RWPE1 (cell line): ENCODE measurements at places on chromosomes 13 and 19.

DNA sequence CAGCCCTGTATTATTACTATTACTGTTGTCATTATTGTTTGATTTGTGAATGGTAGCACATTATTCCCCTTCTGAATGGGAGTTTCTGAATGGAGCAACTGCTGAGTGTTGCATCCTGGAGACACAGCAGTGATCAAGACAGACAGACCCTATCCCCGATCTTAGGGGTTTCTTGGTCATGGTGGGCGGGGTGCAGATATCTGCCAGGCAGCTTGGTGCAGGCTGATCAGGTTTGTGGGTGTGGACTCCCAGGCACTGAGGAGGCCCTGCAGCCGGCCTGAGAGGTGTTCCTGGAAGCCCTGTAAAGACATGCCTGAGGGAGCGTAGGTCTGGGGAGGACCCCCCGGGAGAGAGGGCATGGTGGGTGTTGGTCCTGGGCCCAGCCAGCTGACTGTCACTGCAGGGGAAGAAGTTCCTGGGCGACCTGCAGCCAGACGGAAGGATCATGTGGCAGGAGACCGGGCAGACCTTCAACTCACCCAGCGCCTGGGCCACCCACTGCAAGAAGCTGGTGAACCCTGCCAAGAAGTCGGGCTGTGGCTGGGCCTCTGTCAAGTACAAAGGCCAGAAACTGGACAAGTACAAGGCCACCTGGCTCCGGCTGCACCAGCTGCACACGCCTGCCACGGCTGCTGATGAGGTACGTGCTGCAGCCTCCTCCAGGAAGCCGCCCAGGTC is 2.1 kb downstream of the MPND start:
- DNase-seq: no peak

- DNase-seq: no peak
These were observed 1.3 kb downstream of the FLT3LG start for GRCh38 chr19:49475191-49475917.

DNA sequence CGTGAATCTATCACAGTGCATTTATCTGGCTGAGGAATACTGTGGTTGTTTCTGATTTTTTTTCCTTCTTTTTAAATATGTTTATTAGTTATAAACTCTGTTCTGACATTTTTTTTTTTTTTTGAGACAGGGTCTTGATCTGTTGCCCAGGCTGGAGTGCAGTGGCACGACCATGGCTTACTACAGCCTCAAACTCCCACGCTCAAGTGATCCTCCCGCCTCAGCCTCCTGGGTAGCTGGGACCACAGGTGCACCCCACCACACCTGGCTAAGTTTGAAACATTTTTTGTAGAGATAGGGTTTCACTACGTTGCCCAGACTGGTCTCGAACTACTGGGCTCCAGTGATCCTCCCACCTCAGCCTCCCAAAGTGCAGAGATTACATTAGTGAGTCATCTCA is 6.6 kb upstream of the NUMBL start:
- no peak for DNase-seq

- DNase-seq: no peak
These were observed 1256.6 kb upstream of the ATXN8OS start for GRCh38 chr13:68851026-68851425.

DNA sequence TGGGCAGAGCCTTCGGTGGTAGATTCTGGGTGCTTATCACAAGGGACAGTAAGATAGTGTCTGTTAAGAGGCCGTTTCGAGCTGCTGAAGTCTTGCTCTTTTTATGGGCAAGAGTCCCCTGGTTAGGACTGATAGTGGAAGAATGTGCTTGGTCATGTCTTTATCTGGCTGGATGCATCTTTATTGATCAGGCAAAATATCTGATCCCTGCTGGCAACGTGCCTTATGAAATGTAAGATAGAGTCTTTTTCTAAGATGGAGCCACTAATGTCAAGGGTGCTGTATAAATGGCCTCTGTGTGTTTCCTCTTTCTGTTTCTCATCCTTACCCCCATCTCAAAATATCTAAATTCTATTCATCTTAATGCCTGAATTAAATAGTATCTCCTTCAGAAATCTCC is 53.3 kb downstream of the MYO16 start:
- DNase-seq: no peak

GRCh38 chr19:5038631-5039271 is 69.8 kb downstream of the KDM4B start:
- DNase-seq: no peak

DNA sequence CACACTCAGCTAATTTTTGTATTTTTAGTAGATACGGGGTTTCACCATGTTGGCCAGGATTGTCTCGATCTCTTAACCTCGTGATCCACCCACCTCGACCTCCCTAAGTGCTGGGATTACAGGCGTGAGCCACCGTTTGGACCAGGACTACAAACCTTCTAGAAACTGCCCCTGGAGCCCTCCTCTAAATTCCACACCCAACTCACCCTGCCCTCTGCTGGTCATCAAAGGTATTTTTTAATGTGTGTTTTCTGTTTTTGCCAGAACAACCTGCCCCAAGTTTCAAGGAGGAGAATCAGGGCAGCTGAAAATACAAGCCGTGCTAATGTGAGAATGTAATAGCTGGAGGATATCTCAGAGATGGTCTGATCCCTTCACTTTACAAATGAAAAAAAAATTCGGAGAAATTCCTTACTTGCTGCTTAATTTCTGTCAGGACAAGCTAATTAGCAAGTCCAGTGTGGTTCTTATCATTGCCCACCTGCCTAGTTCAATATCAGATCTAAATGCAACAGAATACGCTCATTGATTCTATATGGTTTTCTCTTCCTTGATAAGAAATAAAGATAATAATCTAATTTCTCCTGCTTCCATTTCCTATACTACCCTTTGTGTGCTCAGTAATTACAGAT is 4.1 kb downstream of the ATP8A2 start:
- peak; percentile 46 for DNase-seq

DNA sequence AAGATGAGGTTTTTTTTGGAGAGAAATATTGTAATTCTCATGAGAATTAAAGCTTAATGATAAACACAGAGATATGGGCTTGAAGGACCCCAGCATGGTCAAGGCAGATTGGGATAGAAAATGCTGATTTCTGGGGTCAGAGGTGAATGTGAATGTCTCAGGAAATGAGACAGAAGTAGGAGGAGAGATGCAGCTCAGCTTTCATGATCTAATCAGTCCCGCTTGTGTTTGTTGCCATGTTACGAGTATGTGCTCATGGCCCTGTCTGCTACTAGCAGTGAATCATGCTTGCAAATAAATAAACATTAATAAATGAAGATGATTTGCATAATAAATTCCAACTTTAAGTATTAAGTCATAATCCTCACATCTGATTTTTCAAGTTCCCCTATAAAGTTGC is 23.0 kb upstream of the NDFIP2 start:
- DNase-seq: peak; percentile 27

DNA sequence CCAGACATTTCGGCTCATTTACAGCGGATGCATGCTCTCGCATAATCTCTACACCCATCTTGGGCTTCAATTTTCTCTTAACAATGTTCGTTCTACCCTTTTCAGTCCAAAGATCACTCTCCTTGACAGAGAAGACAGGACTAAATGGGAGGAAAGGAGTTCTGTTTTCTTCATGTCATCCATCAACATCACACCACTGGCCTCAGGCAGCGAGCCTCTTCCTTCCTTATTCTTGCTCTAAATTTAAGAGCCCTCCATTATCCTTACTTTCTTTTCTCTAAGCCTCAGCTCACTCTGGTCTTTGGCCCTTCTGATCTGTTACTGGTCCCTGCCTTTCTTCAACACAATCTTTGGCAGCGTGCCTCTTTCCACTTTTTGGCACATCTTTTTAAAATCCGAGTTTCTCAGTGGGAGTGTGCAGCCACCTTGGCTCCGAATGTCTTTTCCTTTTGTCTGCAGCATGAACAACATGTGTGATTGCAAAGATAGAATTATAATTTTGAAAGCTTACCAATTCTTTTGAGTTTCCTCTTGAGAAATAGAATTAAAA is 98.7 kb downstream of the FAM216B start:
- no peak for DNase-seq

- DNase-seq: no peak
These were observed 220.8 kb upstream of the MAB21L1 start for GRCh38 chr13:35697186-35697730.

DNA sequence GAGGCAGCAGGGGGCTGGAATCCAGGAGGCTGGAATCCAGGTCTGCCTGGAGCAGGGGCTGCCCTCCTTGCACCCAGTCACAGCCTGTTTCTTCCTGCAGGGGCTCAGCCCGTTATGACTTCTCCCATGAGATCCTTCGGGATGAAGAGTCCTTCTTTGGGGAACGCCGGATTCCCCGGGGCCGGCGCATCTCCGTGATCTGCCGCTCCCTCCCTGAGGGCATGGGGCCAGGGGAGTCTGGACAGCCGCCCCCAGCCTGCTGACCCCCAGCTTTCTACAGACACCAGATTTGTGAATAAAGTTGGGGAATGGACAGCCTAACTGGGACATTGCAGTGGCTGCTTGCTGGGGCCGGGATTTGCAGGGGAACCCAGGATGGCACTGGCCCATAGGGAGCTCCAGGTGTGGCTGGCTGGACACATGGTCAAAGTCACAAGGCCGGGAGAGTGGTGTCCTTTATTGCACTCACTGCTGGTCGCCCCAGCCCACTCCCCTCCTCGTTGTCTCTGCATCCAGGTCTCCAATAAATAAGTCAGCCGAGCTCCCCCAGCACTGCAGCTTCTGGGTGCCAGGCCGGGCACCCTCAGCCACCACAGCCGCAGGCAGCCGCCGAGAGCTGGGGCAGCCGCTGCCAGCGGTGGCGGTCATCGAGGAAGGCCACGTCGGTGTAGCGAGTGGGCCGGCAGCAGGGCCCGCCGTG is 872 bp downstream of the PSPN start:
- DNase-seq: no peak

DNA sequence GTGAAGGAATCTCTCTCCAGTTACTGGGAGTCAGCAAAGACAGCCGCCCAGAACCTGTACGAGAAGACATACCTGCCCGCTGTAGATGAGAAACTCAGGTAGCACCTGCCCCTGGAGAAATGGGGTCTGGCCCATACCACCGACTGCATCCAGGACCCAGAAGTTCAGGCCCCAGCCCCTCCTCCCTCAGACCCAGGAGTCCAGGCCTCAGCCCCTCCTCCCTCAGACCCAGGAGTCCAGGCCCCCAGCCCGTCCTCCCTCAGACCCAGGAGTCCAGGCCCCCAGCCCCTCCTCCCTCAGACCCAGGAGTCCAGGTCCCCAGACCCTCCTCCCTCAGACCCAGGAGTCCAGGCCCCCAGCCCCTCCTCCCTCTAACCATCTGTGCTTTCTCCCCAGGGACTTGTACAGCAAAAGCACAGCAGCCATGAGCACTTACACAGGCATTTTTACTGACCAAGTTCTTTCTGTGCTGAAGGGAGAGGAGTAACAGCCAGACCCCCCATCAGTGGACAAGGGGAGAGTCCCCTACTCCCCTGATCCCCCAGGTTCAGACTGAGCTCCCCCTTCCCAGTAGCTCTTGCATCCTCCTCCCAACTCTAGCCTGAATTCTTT is 3.0 kb downstream of the APOC2 start:
- DNase-seq: no peak

DNA sequence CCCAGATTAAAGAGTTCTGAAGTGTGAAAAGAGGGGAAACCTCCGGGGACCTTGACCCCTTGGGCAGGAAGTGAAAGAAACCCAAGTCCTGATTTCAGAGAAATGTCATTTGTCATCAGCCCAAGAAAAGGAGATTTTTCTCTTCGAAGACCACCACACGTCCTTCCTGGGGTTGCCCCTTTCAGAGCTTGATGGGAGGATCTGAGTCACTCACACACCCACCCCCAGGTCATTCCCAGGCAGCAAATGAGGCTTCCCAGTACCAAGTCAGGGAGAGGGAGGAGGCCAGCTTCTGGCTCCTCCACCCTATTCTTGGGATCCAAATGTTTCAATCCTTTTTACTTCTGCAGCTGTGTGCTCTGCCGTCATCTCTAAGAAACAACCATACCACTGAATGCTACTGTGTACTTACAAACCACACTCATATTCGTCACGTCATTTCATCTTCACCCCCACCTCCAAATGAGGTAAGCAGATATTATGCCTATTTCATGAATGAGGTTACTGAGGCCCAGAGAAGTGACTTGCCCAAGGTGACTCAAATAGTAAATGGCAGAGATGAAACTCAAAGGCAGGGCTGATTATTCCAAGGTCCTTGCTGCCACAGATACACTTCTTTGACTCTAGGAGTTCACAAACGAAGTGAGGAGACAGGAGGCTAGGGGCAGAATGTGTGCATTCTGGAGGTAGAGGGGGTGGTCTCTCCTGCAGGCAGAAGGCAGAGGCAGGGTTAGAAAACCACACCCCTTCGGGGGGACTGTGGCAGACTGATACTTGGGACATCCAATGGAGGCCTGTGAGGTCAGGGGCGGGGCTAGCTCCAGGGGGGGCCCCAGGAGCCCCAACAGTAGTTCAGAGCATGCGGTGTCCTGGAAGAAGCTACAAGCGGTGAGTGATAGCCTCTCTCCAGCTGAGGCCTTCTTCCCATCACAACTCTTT is 5.0 kb upstream of the KMT2B start:
- DNase-seq: no peak

DNA sequence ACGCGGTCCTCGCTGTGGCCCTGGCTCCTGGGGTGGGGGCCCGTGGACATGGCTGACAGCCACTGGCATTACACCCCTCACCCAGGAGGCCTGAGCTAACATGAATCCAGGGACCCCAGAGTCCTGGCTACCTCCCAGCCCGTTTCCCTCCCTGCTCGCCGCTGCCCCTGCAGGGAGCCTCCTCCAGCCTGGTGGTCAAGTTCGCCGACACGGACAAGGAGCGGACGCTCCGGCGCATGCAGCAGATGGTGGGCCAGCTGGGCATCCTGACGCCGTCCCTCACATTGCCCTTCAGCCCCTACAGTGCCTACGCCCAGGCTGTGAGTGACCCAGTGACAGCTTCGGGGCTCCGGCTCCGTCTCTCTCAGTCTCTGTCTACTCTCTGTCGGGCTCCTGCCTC is 56.6 kb downstream of the CELF5 start:
- no peak for DNase-seq

DNA sequence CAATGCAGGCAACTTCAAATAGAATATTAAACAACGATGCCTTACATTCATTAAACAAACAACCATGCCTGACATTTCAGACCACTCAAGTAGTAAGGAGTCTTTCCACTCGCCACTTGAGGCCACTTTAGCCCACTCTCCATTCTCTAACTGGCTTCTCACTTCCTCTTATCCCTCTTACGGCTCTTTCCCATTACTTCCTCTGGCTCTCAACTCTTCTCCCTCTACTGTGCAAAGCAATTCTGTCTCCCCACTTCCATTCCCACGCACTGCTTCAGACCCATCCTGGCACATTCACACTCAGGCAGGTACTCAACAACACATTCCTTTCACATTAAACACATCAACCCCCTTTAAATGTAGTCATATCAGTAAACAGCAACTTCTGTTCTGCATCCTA is 229.8 kb upstream of the IPO5 start:
- no peak for DNase-seq

- DNase-seq: peak; percentile 10
These were observed 175.6 kb upstream of the SLITRK6 start for GRCh38 chr13:85974608-85975366.

DNA sequence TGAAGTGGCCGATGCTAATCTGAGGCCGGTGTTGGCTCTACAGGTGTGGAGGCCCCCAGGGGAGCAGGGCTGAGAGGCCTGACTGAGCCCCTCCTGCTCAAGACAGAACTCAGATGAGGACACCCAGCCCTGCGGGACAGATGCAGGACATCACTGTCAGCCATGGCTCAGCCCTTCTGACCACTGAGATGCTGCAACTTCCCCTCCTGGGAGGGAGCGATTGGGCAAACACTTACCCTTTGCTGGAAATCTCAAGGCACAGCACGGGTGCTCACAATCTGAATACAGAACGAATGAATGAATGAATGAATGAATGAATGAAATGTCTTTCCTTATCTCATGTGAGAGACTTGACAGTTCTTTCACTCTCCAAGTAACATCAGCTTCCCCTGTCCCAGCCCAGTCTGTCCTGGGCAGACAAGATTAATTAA is 3.5 kb upstream of the SIGLEC7 start:
- no peak for DNase-seq

- DNase-seq: no peak
These were observed 9.5 kb upstream of the ERFL start for GRCh38 chr19:41937525-41938468.
